ENCODE measurements at places on chromosomes 2 and 18. TPM values are rescaled to one million over a fixed set of nuclear protein-coding genes. Genes with fewer than 3 reads are reported as not detected.

DNA sequence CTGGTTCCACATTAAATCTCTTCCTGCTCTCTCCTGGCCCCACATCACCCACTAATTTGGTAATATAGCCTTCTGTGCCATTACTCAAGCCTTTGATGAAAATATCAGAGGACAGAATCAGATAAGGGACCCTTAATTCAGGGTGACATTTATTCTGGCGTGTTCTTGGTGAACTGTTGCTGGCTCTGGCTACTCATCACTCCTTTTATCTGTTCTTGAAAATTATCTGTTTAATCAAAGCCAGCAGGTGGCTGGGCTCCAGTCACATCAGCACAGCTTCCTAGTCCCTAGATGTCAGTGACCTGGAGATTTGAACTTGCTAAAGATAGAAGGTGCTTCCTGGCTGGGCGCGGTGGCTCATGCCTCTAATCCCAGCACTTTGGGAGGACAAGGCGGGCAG is 26.9 kb upstream of the SLC35F6 start:
- H3K4me1 ChIP-seq, result no peaks in the 10 kb centered on the region
- no peaks in the 10 kb centered on the region for H3K36me3 ChIP-seq
- H3K4me3 ChIP-seq, result no peak overlapping the region
- peaks cover 79% of the 10 kb centered on the region for H3K27me3 ChIP-seq
- no peak for DNase-seq

GRCh38 chr2:75553935-75554531 is 6.7 kb downstream of the EVA1A start:
- DNase-seq, result no peak
- no peak overlapping the region for H3K4me3 ChIP-seq
- H3K4me1 ChIP-seq, result no peaks in the 10 kb centered on the region
- peaks cover 83% of the 10 kb centered on the region for H3K27me3 ChIP-seq
- H3K36me3 ChIP-seq, result no peaks in the 10 kb centered on the region
- no peak overlapping the region for H3K27ac ChIP-seq

UGT1A8 gene
- not detected for total RNA-seq

ANKRD53 gene
- not detected for total RNA-seq

DNA sequence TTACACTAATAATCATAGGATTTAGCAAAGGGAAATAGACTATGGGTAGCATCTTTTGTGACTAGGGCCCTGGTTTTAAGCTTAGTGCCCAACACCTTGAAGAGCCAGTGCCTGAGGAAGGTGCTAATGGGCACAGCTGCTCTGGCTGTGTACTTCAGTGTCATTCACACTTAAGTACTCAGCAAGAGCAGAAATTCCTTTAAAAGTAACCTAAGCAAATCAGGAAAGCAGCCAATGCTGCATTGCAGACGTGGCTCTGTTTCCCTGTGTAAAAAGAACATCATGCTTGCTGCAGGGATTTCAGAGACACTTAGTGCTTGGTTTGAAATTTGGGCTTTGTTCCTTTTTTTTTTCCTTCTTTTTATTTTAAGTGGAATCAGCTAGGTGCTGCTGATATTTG is 505.4 kb downstream of the SUCLG1 start:
- peak; percentile 1 for DNase-seq
- peak overlapping the region; percentile 22 for H3K27ac ChIP-seq
- no peaks in the 10 kb centered on the region for H3K27me3 ChIP-seq
- H3K4me3 ChIP-seq, result peak overlapping the region; percentile 51

- peaks cover 10% of the 10 kb centered on the region for H3K27me3 ChIP-seq
- no peak overlapping the region for H3K27ac ChIP-seq
- DNase-seq, result no peak
- H3K36me3 ChIP-seq, result no peaks in the 10 kb centered on the region
- no peak overlapping the region for H3K4me3 ChIP-seq
Observed at GRCh38 chr2:161245671-161246070, 62.6 kb upstream of the PSMD14 start.

GPR75 gene
- 5.4 TPM for total RNA-seq

FAM117B gene
- 7.5 TPM for total RNA-seq

GRCh38 chr2:45273412-45274249 is 264.4 kb upstream of the SIX2 start:
- H3K36me3 ChIP-seq, result no peaks in the 10 kb centered on the region
- no peaks in the 10 kb centered on the region for H3K27me3 ChIP-seq
- peak overlapping the region; percentile 29 for H3K27ac ChIP-seq
- peak; percentile 34 for DNase-seq
- H3K4me1 ChIP-seq, result peaks cover 49% of the 10 kb centered on the region

CNOT9 gene
- 54.2 TPM for total RNA-seq

GRCh38 chr2:147438882-147439281 is 405.9 kb upstream of the ACVR2A start:
- H3K36me3 ChIP-seq, result no peaks in the 10 kb centered on the region
- H3K4me1 ChIP-seq, result peaks cover 27% of the 10 kb centered on the region
- DNase-seq, result no peak

DNA sequence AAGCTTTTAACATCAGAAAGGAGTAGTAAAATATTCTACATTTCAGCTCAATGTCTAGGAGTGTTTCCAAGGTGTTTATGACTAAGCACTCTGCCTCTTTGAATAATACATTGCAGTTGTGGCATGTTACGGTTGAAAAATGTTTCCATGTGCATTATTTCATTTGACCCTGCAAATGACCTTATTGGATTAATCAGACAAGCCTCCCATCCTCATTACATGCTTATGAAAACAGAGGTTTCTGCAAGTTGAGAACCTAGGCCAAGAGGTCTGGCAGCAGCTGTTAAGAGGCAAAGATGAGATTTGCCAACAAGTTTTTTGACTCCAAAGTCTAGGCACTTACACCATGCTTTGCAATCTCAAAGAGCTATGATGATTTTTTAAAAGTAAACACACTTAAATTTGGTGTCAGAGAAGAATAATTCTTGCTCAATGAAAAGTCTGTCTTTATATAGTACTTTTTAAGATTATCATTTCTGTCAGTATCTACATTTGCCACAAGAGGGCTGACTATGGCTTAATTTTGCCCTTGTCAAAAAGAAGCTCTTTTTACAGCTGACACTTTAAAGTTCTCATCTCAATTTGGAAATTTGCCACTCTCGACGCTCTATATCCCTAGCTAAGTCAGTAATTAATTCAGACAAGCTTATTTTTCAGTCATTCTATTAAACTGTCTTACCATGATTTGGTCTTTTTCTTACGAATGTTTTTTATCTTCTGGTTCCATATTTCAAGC is 260.6 kb downstream of the PAX3 start:
- H3K27me3 ChIP-seq, result no peaks in the 10 kb centered on the region
- no peak for DNase-seq
- no peak overlapping the region for H3K4me3 ChIP-seq

DNA sequence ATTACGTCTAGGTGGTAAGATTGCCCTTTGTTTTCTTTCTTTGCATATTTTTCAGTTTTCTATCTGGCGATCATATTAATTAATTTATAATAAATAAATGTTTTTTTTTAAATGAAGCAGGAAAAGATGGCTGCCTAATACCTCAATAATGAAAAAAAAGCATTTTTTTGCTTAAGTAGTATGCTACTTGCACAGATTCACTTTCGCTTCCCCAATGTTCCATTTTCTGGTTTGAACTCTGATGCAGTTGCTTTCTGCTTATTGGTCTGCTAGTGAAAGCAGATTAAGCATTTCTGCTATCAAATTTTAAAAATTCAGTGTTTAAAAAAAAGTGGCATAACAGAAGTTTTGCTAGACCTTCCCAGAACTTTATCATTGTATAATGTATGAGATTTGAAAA is 11.9 kb upstream of the TMEM182 start:
- DNase-seq, result no peak
- no peak overlapping the region for H3K4me3 ChIP-seq
- no peaks in the 10 kb centered on the region for H3K27me3 ChIP-seq
- no peaks in the 10 kb centered on the region for H3K4me1 ChIP-seq
- H3K36me3 ChIP-seq, result no peaks in the 10 kb centered on the region

DNA sequence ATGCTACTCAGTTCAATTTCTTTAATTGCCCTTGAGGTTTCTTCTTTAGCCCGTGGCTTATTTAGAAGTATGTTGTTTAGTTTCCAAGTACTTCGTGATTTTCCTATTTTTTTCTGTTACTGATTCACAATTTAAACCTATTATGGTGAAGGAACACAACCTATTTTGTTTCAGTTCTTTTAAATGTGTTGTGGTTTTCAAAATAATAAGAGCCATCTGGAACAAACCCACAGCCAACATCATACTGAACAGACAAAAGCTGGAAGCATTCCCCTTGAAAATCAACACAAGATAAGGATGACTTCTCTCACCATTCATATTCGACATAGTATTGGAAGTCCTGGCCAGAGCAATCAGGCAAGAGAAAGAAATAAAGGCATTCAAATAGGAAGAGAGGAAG is 155.2 kb downstream of the GALNT1 start:
- H3K36me3 ChIP-seq, result no peaks in the 10 kb centered on the region
- no peak overlapping the region for H3K4me3 ChIP-seq
- no peak overlapping the region for H3K27ac ChIP-seq
- no peaks in the 10 kb centered on the region for H3K27me3 ChIP-seq
- H3K4me1 ChIP-seq, result no peaks in the 10 kb centered on the region
- no peak for DNase-seq

- peak; percentile 11 for DNase-seq
- H3K4me1 ChIP-seq, result peaks cover 46% of the 10 kb centered on the region
- H3K27ac ChIP-seq, result peak overlapping the region; percentile 78
- no peak overlapping the region for H3K4me3 ChIP-seq
- H3K36me3 ChIP-seq, result peaks cover 5% of the 10 kb centered on the region
- H3K27me3 ChIP-seq, result no peaks in the 10 kb centered on the region
Observed at GRCh38 chr2:224884188-224884587, 158.1 kb downstream of the DOCK10 start.

POTEI gene
- total RNA-seq, result not detected

- no peak overlapping the region for H3K4me3 ChIP-seq
- no peaks in the 10 kb centered on the region for H3K4me1 ChIP-seq
- no peak overlapping the region for H3K27ac ChIP-seq
- DNase-seq, result no peak
Observed at GRCh38 chr2:124884315-124884714, 859.2 kb downstream of the CNTNAP5 start.

SH3BP4 gene
- 35.0 TPM for total RNA-seq

GRCh38 chr2:115739574-115739973 is 1297.1 kb downstream of the DPP10 start:
- H3K27ac ChIP-seq, result no peak overlapping the region
- DNase-seq, result no peak
- H3K4me3 ChIP-seq, result no peak overlapping the region
- H3K4me1 ChIP-seq, result no peaks in the 10 kb centered on the region

DNA sequence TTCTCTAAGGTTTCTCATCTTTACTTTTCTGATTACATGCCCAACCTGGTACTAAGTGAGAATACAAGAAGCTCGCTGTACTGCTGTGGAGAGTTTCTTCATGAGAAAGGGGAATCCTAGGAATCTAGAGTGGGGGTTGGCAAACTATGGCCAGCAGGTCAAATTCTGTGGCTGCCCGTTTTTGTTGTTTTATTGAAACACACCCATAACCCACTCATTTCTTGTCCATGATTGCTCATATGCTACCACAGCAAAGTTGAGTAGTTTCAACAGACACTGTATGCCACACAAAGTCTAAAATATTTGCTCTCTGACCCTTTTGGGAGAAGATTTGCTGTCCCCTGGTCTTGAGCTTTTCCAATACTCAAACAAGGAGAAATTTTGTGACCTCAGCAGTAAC is 58.8 kb downstream of the C2orf74 start:
- H3K27me3 ChIP-seq, result no peaks in the 10 kb centered on the region
- peaks cover 10% of the 10 kb centered on the region for H3K4me1 ChIP-seq
- H3K36me3 ChIP-seq, result peaks cover 19% of the 10 kb centered on the region
- no peak overlapping the region for H3K27ac ChIP-seq

DNA sequence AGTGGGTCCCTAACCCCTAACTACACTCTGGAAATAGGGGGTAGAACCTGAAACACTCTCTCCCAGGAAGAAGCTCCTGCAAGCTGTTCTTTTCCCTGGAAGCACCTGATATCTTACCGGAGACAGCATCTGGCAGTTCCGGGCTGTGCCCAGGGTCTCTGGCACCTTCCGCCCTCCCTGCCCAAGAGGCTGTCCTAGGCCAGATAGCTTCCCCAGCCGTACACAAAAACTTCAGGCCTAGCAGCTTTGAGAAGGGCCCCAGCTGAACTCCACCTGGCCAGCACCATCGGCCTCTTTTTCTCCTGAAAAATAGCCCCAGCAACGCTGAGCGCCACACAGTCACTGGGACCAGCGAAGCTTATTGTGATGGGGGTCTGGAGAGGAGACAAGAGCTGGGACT is 9.7 kb downstream of the OSR1 start:
- peaks cover 14% of the 10 kb centered on the region for H3K36me3 ChIP-seq
- no peaks in the 10 kb centered on the region for H3K27me3 ChIP-seq
- peak overlapping the region; percentile 95 for H3K4me3 ChIP-seq
- DNase-seq, result no peak
- no peaks in the 10 kb centered on the region for H3K4me1 ChIP-seq

PROKR1 gene
- total RNA-seq, result not detected

HMSD gene
- 11.9 TPM for total RNA-seq

- H3K27ac ChIP-seq, result no peak overlapping the region
- no peak for DNase-seq
- no peaks in the 10 kb centered on the region for H3K27me3 ChIP-seq
- no peaks in the 10 kb centered on the region for H3K36me3 ChIP-seq
Observed at GRCh38 chr2:60046529-60046928, 506.9 kb downstream of the BCL11A start.

GPR45 gene
- total RNA-seq, result not detected

- no peak for DNase-seq
- no peak overlapping the region for H3K4me3 ChIP-seq
- no peaks in the 10 kb centered on the region for H3K27me3 ChIP-seq
- H3K36me3 ChIP-seq, result no peaks in the 10 kb centered on the region
Observed at GRCh38 chr2:126518196-126518595, 137.8 kb upstream of the GYPC start.

GRCh38 chr2:188813315-188813714 is 160.9 kb upstream of the COL3A1 start:
- no peaks in the 10 kb centered on the region for H3K27me3 ChIP-seq
- H3K36me3 ChIP-seq, result no peaks in the 10 kb centered on the region
- H3K4me1 ChIP-seq, result no peaks in the 10 kb centered on the region
- no peak overlapping the region for H3K27ac ChIP-seq

DNA sequence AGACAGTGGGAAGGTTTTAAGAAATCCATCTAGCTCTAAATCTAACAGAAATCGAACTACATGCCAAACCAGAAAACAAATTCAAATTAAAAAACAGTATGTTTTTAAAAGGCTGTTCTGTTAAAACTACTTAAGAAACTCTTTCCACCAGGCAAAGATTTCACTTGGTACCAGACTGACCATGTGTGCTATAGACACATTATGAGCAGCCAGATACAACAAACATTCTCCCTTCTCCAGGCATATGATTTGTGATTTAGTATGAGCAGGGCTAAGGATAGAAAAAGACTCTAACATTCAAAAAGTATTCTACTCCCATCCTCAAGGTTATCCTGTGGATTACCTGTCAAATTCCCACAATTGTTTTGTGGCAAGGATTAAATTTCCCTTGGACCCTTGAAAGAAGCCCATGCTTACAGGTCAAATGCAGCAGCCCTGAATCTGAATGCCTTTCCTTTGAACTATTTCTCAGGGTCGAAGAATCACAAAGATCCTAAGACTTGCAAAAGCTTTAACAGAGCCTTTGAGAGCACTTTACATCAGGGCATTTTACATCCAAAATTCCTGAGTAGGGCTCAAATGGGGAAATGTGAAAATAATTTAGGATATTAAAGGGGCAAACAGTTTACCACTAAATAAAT is 42.5 kb upstream of the TTC32 start:
- no peak overlapping the region for H3K27ac ChIP-seq
- H3K36me3 ChIP-seq, result no peaks in the 10 kb centered on the region
- no peak overlapping the region for H3K4me3 ChIP-seq
- no peaks in the 10 kb centered on the region for H3K4me1 ChIP-seq
- no peak for DNase-seq
